PC-3 (cell line): ENCODE measurements at places on chromosomes 4 and X. TPM values are rescaled to one million over a fixed set of nuclear protein-coding genes. Genes with fewer than 3 reads are reported as not detected.

PNCK gene
- total RNA-seq, result 1.0 and 3.3 TPM in 2 replicates

TLR3 gene
- total RNA-seq, result 0.33 TPM in 1 of 2 replicates, not detected in the other

EVC2 gene
- 3.2 and 4.5 TPM in 2 replicates for total RNA-seq

EDA2R gene
- not detected in 2 replicates for total RNA-seq

FOXR2 gene
- not detected in 2 replicates for total RNA-seq

MAGEC1 gene
- total RNA-seq, result not detected in 2 replicates

TCEAL3 gene
- 18.3 and 21.1 TPM in 2 replicates for total RNA-seq
